ENCODE measurements at places on chromosomes 11 and 22.

DNA sequence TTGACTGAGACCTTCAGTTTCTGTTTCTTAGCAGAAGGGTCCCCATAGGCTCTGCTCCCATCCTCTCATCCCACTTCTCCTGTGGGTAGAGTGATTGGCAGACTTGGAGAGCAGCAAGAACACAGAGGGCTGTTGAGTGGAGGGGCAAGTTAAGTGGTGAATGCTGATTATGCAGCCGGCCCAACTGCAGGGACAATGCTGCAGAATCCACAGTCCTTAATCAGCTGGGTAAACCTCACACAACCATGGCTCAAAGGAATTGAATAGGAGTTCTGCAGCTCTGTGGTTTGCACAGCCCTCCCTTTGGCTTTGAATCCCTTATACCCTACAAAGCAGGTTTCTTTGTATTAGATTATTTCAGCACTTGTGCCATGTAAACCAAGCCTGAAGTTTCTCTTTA, 161.1 kb downstream of the NAV2 start:
- no peak for DNase-seq

DNA sequence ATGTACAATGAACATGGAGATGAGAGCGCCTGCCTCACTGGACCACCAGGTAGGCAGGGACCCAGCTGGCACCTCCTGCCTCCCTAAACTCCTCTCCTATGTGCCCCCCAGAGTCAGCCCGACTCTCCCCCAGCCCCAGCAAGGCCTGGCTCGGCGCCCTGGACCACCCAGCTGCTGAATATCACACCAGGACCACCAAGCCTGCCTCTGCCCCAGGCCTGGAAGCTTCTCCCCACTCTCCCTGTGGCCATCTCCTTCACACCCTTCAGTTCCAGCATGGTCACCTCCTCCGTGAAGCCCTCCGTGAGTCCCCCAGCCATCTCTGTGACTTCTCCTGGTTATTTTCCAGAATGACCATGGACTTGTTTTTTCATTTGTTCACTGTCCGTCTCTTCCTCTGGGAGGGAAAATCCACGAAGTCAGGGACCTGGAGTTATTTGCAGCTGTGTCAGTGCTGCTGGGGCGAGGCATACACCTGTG, 6.4 kb upstream of the LSP1 start:
- no peak for DNase-seq

- peak; percentile 72 for DNase-seq
Measured at GRCh38 chr11:8650401-8650990, 32.0 kb downstream of the TRIM66 start.

GRCh38 chr11:74524978-74525377, 31.5 kb upstream of the LIPT2 start:
- no peak for DNase-seq

GRCh38 chr22:47963660-47964059, 1201.2 kb downstream of the TBC1D22A start:
- DNase-seq = no peak

DNA sequence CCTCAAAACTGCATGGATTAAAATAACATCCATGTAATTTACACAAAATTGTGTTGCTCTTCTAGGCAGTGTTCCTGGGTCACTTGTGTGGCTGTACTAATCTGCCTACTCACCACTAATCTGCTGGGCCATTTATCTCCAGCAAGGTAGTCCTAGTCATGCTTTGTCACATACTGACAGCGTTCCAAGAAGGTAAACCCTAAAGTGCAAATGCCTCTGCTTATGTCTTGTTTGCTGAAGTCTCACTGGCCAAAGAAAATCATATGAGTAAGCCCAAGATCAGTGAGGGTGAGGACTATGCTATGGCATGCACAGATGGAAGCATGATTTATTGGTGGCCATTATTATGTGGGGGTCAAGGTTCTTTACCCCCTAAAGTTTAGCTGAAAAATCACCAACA, 630.2 kb upstream of the LUZP2 start:
- no peak for DNase-seq

DNA sequence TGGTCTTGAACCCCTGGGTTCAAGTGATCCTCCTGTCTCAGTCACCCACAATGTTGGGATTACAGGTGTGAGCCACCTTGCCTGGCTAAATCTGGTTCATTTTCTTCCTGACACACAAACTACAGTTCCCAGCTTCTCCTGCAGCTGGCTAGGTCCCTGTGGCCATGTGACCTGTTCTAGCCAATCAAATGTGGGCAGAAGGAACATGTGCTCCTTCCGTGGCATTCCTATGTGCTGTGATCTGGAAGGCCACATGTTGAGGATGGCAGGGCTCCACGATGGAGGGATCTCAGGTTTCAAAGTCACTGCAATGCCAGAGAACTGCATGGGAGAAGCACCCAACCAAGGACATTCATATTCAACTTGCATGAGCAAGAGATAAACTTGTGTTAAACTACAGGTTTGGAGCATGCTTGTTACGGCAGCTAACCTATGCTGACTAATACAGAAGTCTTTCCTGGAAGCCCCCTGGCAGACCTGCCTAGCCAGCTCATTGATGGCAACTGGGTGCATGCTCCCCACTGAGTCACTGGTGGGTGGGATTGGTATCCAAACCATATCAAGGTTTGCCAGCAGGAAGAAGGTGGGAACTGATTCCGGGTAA, 86.0 kb downstream of the RPS6KA4 start:
- peak; percentile 36 for DNase-seq

GRCh38 chr22:26974914-26975803, 317.8 kb downstream of the MIAT start:
- peak; percentile 15 for DNase-seq

DNA sequence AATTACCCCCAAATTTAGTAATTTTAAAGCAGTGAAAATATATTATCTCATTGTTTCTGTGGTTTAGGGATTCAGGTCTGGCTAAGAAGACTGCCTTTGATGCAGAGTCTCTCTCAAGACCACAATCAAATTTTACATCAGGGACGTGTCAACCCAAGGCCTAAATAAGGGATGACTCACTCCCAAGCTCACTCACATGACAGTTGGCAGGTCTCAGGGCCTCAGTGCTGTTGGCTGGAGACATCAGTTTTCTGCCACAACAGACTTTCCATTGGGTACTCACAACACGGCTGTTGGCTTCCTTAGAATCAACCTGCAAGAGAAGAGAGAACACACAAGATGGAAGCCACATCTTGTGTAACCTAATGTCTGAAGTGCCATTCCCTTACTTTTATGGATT, 377.3 kb downstream of the FAM181B start:
- DNase-seq = no peak

GRCh38 chr22:36331306-36331911, 56.4 kb downstream of the MYH9 start:
- peak; percentile 90 for DNase-seq

DNA sequence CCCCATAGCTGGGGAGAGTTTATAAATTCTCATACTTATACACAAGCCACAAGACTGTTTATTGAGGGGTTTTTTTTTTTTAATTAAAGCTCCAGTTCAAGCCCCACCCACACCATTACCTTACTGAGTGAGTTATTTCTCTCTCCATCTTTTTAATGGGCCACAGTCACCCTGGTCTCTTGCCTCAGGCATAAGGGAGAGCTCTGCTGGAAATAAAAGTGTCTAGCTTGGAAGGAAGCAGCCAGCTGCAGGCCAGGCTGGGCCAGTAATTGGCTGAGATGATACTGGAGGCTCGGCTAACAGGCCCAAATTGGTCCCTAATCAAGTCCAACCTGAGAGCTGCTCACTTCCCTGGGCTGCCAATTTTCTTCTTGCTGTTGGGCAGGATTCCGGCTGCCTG, 174.1 kb downstream of the INSC start:
- DNase-seq = no peak

DNA sequence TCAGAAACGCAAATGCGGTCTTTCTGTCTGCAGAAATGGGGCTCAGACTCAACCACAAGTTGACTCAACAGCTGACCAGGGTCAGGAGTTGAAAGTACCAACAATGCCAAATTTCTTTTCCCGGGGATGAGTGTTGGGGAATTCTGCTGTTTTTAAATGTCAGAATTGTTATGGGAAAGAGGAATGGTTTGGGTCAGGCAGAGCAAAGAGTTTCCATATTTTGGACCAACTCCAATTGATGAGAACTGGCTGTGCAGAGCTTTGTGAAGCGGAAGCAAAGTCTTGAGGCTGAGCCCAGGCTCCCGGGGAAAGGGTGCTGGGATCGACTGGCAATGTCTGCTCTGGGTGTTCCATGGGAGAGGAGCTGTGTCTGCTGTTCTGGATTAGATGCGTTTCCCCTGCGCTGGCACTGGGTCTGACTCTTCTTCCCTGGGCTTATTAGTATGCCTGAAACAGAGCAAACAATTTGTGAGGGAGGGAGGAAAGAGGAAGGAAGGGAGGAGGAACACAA, 36.2 kb downstream of the TXN2 start:
- DNase-seq = peak; percentile 89

DNA sequence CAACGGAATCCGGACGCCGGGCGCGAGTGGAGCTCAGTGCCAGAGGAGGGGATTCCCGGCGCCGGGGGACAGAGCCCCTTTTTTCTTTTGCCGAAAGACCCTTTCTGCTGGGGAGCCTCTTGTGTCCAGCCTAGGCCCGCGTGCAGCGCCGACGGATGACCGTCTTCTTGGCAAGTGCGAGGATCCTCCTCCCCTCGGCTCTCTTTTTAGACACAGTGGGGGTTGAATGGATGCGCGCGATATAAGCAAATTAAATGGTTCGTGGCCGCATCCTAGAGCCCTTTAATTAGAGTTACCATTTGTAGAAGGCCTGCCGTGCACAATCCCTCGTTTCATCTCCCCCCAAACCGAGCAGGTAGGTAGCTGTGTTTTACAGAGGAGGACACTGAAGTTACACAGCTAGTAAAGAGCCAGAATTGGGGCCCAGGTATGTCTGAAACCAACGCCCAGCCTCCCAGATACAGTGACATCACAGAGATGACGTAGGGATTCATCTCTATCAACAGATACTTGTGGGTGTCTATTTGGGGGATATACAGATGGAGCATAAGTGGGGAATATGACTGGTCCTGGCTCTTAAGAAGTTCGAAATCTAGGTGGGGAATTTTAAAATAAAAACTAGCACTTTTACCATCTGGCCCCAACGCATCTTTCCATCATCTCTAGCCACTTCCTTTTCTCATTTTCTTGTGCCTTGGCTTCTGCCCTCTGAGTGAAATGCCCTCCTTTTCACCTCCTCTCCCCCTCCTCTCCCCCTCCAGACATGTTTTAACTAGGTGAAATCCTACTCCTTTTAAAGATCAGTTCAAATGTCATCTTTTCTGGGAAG, 875 bp downstream of the TCP11L1 start:
- DNase-seq = no peak

DNA sequence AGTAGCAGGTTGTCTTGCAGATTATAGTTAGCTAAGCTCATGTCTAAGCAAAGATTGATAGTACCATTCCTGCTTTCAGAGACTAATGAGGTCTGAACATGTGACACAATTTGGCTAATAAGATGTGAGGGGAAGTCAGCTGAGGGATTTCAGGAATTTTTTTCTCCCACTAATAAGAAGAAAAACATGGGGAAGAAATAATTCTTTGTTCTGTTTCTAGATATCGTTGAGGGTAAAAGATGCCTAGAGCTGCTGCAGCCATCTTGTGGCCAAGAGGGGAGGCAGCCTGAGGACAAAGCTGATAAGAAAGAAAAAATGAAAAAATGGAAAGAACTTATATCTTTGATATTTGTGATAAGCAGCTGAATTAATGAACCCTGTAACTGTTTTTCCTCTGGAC, 1334.4 kb downstream of the LRRC4C start:
- no peak for DNase-seq
